ENCODE measurements at places on chromosomes 11 and 22.

- no peak for DNase-seq
Observed at GRCh38 chr11:35714882-35715627, 52.5 kb downstream of the TRIM44 start.

- no peak for DNase-seq
Observed at GRCh38 chr22:24947881-24948280, 1.4 kb upstream of the LHFPL7 start.

DNA sequence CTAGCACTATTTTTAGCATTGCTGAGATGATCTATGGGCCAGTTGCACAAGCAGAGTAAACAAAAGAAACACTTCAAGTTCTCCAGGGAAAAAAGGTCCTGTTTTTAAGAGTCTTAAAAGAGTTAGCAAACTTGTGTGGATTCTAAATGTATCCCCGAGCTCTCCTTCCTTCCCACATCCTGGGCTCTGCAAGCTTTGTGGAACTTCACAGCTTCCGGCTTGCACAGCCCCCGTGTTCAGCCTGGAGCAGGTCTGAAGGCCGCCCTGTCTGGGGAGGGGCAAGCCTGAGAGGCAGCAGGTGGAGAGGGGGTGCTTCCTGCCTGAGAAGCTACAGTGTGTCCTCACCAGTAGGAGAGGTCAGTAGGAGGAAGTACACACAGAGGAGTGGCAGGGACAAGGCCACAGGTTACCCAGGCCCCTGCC is 35.1 kb upstream of the SUSD2 start:
- no peak for DNase-seq

- no peak for DNase-seq
Observed at GRCh38 chr22:36333644-36334043, 54.1 kb downstream of the MYH9 start.

DNA sequence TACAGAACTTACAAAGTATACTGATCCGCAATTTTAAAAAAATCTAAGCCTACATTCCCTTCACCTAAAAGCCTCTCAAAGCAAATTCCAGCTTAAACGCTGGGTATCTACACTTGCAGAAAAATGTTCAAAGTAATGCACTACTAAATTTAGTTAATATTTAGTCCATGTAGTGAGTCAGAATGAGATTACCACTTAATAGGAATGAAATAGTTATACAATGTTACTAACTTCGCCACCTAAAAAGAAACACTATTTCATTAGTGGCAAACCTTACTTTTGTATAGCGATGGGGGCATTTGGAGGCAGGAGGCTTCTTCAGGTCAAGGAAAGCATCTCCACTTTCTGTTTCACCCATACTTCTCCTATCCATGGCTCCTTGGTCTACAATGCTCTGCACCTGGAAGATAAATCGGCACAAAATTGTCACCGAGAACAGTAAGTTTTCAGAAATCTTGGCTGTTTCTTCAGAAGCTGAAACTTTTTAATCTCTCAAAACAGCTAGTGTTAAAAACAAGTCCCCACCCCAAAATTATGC is 1.2 kb downstream of the EIF4ENIF1 start:
- DNase-seq: no peak

GRCh38 chr11:10450462-10451425 is 4.3 kb upstream of the AMPD3 start:
- no peak for DNase-seq

DNA sequence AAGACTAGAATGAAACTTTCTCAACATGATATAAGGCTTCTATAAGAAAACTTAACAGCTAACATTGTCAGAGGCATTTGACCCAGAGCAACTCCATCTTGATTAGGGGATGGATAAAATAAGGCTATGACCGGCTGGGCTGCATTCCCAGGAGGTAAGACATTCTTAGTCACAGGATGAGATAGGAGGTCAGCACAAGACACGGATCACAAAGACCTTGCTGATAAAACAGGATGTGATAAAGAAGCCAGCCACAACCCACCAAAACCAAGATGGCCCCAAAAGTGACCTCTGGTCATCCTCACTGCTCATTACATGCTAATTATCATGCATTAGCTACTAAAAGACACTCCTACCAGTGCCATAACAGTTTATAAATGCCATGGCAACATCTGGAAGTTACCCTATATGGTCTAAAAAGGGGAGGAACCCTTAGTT is 135.2 kb downstream of the TTC28 start:
- DNase-seq: no peak

DNA sequence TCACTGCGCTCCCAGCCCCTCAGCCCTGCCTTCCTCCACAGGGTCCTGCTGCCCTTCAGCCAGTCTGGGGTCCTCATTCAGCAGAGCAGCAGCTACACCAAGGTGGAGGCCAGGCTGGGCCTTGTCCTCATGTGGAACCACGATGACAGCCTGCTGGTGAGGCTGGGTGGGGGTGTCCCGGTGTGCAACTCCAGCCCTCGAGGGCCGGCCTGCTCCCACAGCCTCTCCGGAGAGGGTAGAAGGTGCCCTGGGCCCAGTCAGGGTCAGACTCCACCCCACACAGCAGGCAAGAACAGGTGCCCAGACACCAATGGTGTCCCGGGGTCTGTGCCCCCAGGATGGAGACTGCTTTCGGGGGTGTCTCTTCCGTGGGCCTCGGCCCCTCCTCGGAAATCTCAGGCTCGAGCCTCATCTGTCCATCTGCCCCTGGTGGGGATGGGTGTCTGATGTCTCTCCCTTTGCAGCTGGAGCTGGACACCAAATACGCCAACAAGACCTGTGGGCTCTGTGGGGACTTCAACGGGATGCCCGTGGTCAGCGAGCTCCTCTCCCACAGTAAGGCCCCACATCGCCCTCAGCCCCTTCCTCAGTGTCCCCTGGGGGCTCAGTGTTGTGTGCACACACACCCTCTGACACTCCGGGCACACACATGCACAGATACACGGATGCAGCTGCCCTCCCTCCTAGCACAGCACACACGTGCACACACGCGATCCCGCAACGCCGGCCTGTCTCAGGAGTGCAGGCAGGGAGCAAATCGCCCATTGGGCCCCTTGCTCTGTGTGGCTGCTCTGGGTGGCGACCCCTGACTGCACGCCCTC is 4.9 kb downstream of the MUC5AC start:
- no peak for DNase-seq

DNA sequence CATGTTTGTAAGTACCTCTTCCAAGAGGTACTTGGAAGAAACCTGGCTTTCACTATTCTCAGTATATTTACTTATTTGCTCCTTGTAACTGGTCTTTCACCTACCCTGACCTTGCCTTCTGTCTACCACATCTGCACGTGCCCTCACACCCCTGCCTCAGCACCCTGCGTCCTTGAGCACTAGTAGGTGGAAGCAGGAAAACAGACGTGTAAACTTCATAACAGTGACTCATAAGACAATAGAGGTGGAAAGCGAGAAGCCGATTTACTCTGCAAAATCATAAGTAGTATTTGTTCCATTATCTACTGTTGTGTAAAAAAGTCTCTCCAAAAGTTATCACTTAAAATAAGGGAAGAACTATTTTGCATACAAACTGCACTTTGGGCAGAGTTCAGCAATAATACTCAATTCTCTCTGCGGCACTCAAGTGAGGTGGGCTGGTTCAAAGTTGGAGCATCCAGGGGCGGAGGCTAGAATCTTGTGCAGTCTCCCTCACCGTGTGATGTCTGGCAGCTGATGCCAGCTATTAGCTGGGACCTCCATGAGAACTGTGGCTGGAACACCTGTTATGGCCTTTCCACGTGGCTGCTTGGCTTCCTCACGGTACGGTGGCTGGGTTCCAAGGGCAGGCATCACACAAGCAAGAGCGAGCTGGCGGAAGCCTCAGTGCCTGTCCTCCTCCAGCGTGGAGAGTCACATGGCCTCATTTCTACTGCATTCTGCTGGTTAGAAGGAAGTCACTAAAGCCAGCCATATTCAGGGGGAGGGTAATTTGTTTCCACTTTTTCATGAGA is 30.4 kb downstream of the PACS1 start:
- DNase-seq: no peak

DNA sequence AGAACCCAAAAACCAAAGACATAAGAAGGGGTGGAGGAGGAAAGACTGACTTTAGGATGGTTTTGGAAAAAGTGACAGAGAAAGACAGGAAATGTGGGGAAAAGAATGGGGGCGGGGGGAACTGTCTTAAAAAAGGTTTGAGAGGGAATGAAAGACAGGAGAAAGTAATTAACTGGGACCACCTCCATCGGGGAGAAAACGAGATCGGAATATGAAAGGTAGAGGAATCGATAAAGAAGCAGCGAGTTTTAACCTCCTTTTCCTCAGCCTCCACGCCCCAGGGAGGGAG is 524 bp downstream of the MTMR2 start:
- no peak for DNase-seq

DNA sequence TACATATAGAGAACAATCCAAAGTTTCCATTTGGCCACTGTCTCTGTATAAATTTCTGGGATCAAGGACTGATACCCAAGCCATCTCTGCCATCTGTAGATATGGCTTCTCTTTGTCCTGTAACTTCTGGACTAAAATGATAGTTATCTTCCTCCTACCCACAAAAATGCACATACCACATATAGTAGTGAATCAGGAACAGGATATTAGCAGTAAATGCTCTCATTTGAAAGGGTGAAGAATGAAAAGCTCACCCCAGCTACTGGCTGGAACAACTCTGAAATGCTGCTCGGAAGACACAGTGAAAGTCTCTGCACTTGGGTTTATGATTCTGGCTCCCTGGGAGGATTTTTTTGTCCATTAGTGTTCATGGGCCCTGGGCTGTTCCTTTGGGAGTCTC is 856.4 kb upstream of the LRRC4C start:
- no peak for DNase-seq

DNA sequence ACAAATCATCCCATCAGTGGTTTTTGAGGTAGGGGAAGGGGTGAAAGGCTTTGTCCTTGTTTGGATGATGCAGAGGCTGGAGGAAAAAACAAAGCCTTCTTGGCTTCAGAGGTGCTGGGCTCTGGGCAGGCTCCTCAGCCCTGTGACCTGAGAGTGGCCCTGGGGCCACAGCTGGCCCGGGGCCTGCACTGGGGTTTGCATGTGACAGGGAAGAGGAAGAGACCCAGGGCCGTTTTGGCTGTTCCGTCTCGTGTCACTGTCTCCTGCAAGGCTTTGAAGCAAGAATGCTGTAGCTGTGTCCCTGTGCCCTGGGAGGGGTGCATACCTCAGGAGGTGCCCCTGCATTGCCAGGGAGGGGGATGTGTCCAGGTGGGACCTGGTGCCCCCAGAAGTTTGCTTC is 12.6 kb downstream of the ARHGAP8 start:
- DNase-seq: no peak

GRCh38 chr22:28096161-28096560 is 177.1 kb upstream of the PITPNB start:
- DNase-seq: no peak

DNA sequence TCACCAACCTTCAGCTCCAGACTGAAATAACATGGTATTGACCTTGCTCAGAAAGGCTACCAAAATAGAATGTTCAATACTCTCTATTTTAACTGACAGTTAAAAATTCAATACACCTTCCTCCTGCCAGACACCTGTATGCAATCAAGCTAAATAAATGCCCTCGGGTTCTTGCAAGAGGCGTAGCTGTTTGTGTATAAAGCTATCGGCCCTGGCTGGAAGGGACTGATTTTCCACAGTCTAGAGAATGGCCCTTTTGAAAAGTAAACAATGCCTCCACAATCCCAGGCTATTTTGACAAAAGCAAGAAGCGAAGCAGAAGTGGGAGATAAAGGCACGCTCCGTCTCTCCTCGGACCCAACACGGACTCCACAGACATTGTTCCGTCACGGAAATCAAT is 791.2 kb downstream of the BRD1 start:
- DNase-seq: no peak

DNA sequence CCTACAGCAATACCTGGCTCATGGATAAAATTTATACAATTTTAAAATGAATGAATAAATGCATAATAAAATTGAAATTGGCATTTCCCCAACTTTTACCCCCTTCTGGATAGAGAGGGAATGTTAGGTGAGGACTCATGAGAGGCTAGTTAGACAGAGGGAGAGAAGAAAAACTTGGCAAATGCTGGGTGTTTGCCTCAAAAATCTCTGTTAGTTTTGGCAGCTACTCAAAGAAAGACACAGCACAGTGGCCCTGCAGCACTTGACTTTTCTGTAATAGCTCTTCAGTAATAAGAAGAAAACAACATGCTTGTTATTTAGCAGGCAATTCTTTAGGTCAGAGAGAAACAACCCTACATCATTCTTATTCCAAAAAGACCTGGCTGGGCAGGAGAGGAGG is 20.7 kb upstream of the IZUMO1R start:
- no peak for DNase-seq

All from epithelial cell of prostate (primary cell).